ENCODE measurements at places on chromosomes 16 and 17.
A peak's percentile ranks its signal among the peaks of the same experiment; 100 is the strongest.

DNA sequence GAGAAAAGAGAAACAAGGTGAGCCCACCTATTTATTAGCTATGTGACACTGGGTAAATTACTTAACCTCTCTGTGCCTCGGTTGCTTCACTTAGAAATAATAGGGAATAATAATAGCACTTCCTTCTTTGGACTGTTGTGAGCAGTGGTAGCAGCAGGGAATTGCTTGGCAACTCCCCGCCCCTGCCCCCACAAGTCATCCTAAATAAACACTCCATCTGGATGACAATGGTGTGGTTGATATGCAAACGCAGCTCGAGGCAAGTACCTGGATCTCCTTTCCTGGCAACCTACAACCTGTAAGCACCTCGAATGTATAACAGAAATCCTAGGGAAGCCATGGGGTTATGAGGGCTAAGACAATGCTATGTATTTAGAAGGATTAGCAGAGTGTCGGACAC lies 9.1 kb downstream of the TEKT3 start:
- no peak for DNase-seq

DNA sequence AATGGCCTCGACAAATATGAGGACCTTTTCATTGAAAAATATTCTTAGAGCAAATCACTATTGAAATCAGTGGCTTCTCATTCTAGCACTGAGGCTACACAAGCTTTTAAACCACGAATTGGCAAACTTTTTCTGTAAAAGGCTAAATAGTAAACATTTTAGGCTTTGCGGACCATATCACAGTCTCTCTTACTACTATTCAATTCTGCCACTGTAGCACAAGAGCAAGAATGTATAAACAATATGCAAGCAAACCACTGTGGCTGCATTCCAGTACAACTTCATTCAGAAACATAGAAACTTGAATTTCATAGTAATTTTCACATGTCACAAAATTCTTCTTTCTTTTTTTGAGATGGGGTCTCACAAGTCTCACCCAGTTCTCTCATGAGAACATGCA lies 49.1 kb downstream of the PHLPP2 start:
- DNase-seq, result no peak

GRCh38 chr16:52229471-52229870 lies 317.5 kb downstream of the TOX3 start:
- no peak for DNase-seq

GRCh38 chr16:67006930-67007658 lies 18.7 kb downstream of the CES4A start:
- no peak for DNase-seq

DNA sequence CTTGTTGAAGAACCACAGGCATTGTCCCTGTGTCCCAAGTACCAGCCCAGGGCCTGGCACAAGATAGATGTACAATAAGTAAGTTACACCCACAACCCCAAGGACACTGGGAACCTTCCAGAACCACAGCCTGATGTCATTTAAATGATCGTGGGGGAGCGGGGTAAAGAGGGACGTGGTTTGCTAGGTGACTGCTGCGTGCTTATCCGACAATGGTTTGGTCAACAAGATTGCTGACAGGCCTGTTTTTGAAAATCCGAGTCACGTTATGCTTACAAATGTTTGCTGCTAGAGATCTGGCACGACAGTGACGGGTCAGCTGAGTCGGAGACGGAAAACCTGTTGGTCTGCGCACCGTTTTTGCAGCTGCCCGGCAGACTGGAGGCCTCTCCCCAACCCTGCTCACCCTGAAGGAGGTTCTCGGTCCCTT lies 22.8 kb downstream of the COTL1 start:
- DNase-seq, result no peak

- no peak for DNase-seq
Measured at GRCh38 chr16:74192281-74192797, 104.3 kb upstream of the PSMD7 start.

GRCh38 chr16:67942200-67942509 lies 1.8 kb downstream of the LCAT start:
- no peak for DNase-seq

GRCh38 chr16:50550866-50551641 lies 2.9 kb downstream of the NKD1 start:
- DNase-seq, result no peak

- no peak for DNase-seq
Measured at GRCh38 chr17:12567077-12568053, 98.3 kb upstream of the MYOCD start.

DNA sequence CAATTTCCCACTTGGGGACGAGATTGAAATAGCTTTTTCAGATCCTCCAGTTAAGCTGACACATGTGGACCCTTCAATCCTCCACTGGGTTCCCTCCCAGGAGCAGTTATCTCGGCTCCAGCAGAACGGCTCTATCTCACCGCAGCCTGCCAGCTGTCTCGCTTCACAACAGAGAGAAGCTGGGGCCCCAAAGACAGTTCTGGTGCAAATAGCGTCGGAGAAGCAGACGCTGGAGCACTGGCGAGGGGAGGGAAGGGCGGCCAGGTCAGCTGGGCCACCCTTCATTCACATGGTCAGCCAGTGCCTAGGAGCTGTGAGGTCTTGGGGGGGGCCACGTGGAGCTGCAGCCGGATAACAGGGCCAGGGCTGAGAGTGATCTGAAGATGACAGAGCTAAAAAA lies 141.3 kb upstream of the SDK2 start:
- DNase-seq, result no peak

DNA sequence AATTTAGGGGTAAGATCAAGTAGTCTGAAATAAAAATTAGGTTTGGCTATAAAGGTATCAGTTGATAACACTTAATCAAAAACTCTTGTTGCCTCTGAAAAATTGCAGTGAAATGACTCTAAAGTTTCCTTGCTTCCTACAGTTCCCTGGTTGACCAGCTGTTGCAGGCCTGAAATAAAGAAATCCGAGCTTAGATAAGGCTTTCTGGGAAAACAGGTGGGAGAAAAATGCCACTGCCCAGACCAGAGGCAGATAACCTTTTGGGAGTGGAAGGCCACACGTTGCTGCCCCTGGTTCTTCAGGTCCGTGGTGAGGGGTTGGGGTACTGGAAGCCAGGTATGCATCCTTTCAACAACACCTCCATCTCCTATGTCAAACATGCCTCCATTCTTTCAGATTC lies 111.3 kb downstream of the HS3ST3A1 start:
- no peak for DNase-seq

- no peak for DNase-seq
Measured at GRCh38 chr17:47278561-47278960, 24.9 kb downstream of the ITGB3 start.

DNA sequence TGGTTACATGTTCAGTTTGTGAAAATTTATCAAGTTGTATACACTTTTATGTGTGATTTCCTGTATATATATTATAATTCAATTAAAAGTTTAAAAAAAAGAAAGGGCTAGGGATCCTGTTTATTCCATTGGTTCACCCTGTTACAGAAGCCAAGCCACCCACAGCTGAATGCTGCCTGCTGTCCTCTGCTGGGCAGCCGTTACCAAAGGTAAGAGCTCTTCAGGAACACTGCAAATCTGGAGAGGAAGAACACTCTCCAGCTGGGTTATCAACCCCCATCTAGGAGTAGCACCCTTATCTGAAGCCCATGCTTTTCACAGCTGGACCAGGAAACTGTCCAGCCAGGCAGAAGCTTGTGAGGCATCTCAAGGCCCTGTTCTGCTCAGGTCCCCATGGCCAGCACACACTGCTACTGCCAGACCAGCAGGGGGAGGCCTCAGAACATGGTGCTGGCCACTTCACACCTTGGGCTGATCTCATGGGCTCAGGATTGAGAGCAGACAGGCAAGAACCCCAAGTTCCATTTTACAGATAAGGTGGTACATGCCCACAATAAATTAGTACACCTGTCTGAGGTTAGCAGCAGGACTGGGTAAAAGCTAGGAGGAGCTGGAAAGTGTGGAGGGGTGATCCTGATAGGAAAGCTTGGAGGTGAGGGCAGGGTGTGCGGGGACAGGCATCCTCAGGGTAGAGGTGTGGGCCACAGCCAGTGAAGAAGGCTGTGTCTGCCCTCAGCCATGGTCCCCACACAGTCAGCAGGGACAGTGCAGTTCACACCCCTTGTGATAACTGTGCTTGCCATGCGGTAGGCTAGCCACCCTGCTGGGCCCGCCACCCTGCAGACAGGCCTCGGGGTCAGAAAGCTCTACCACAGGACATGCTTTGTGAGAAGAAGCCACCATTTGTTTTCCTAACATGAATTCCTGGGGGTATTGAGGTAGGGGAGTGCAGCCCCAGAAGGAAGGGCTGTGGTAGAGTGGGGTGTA lies 54.3 kb upstream of the SREBF1 start:
- DNase-seq, result no peak

DNA sequence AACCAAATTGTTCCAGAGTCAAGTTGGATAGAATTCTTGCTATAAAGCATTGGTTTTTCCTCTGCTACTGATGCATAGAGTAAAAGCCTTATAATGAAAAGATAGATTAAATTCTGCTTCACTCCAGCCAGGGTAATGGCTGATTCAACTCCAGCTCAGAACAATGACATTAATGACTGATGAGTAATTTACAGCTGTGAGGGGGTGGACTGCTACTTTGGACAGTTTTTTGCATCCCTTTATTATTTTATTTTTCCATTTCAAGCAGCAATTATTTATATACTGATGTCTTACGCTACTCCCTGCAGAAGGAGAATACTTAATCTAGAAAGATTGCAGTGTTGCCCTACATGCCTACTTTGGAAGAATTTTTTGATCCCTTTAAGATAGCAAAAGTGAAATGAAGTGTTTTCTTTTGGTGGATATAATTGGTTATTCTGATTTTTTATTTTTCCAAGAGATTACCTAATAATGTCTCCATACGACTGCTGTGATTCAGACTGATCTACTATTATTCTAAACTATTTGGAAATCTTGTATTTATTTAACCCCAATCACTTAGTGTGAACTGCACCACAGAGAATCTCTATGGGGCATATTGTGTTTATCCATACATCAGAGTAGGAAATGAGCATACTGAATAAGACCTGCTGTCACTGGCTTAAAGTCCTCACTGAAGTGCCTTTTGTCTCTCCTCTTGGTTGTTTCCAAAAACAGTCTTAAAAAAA lies 149.5 kb downstream of the TRIM37 start:
- DNase-seq, result no peak

DNA sequence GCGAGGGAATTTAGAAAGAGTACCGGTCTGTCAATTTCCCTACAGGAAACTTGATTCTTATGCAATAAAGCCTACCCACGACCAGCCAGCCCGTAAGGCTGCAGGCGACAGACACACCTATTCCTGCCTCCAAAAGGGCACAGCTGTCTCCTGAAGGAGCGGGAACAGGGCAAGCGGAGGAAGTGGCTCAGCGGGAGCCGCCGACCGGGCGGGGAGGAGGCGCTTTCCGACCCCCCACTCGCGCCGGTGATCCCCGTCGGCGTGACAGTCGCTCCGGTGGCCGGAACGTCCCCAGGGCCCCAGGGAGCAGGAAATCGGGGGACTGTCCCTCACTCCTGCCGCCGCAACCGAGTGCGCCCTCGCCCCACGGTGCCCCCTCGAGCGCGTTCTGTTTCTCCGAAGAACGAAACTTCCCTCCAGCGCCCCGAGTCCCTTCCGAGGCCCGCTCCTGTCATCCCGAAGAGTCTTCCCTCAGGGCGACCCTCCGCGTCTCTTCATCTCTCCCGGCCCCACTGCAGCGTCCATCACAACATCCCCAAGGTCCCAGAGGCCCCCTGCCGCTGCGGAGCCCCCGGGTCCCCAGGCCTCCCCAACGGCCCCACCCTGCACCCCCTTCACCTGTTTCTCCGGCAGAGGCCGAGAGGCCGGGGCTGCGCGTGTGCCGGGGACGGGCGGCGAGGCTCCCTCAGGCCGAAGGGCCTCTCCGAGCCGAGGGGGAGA lies 421 bp downstream of the STAT3 start:
- no peak for DNase-seq

- no peak for DNase-seq
Measured at GRCh38 chr17:74194682-74195081, 8.8 kb upstream of the RPL38 start.

GRCh38 chr16:71460941-71461340 lies 1.1 kb downstream of the ZNF23 start:
- DNase-seq, result no peak

GRCh38 chr16:22373662-22374310 lies 633 bp downstream of the CDR2 start:
- DNase-seq, result peak; percentile 16

GRCh38 chr17:48701864-48702532 lies 20.3 kb downstream of the PRAC1 start:
- DNase-seq, result no peak

DNA sequence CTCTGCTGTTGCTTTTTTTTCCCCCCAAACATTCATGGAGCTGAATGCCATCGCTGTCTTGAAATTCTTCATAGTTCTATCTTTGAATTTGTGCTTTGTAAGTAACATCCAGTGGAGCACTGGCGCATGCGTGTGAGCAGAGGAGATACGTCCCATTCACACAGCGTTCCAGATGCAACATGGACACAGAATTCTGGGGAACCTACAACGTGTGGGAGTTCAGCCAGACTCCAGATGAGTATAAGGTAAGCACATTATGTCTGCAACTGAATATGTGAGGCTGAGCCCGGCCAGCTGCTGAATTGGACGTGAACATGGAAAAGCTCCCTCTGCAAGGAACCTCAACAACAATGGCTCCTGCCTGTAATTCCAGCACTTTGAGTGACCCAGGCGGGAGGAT lies 4.3 kb upstream of the ATP1B2 start:
- DNase-seq, result no peak

DNA sequence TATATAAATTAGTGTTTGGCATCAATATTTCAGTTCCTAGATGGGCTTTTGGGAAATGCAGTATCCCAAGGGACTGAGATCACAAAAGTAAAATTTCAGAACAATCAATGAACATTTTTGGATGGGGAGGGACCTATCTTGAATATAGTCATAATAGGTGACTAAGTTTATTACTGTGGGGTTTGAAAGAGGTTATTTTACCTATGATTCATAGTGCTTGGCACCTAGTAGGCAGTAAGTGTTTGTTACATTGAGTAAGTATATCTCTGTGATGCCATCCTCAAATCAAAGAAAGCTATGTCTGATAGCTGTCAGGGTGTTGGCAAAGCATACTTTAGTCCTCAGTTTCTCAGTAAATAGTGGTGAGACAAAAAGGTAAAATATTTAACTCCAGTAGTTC lies 36.9 kb downstream of the ZNF207 start:
- no peak for DNase-seq

- no peak for DNase-seq
Measured at GRCh38 chr17:80374039-80374731, 40.8 kb upstream of the ENDOV start.
